ENCODE measurements at places on chromosomes 4 and X.

GRCh38 chr4:62872856-62873255 lies 1536.4 kb downstream of the TECRL start:
- DNase-seq: no peak

DNA sequence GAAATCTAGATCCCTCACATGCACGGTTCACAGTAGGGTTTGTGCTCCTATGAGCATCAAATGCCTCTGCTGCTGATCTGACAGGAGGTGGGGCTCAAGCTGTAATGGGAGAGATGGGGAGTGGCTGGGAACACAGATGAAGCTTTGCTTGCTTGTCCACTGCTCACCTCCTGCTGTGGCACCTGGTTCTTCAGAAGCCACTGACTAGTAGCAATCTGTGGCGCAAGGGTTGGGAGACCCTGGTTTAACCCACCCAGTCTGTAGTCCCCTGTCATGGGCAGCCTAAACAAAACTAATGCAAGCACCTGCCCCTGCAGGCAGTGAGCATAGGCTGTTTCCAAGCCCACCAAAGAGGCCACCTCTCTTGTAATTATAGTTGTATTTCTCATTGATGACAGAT lies 116.6 kb downstream of the SHOX start:
- no peak for DNase-seq

- no peak for DNase-seq
These were observed 315.8 kb downstream of the RAB28 start for GRCh38 chr4:13168326-13168725.

GRCh38 chrX:39725928-39726619 lies 371.7 kb downstream of the BCOR start:
- no peak for DNase-seq

DNA sequence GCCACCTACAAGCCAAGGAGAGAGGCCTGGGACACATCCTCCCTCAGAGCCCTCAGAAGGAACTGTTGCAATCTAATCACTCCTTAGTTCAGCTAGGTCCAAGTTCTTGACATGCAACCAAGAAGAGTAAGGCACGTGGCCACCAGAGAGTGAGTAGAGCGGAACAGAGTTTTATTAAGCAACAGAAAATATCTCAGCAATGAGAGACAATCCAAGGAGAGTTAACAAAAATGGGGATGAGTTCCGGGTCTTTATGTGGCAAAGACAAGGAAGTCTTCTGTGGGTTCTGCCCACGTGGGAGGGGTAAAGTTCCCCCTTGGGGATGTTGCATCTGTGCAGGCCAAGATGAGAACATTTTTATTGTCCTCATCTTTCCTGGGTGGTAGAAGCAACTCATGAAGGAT lies 38.5 kb upstream of the PROM1 start:
- DNase-seq: no peak

DNA sequence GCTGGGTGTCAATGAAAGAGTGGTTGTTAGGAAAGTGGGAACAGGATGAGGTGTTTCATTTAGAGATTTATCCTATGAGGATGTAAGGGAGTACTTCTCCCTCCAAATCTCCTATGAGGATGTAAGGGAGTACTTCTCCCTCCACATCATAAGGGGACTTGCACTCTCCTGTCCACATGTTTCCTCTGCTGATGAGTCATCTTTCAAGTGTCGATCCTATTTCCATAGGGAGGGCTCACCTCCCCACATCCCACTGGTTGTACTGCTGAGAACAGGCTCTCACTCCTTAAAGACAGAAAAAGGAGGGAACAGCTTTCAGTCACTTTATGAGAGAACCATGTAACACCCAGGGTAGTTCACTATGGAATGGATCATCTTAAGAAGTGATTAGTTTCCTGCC lies 65.0 kb downstream of the INPP4B start:
- DNase-seq: no peak

GRCh38 chr4:163693776-163694175 lies 199.3 kb downstream of the TMA16 start:
- DNase-seq: no peak

GRCh38 chr4:112736718-112737135 lies 99.8 kb downstream of the LARP7 start:
- DNase-seq: no peak

DNA sequence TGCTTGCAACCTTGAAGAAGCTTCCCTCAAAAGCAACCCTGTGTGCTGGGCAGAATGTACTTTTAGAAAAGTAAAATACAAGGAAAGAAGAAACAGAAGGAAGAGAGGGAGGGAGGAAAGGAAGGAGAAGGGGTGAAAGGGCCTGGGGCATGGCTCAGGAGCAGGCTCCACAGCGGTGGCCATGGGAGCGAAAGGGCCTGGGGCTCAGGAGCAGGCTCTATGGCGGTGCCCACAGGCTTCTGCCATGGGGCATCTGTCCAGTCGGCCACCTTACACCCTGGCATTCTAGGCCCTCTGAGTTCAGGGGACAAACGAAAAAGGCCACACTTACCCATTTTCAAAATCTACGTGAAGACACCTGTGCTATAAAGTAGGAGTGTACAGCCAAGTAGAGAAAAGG lies 31.4 kb downstream of the GAK start:
- no peak for DNase-seq

- DNase-seq: no peak
These were observed 1.2 kb upstream of the LETM1 start for GRCh38 chr4:1856943-1857699.

GRCh38 chr4:92232566-92232965 lies 71.2 kb upstream of the GRID2 start:
- no peak for DNase-seq

DNA sequence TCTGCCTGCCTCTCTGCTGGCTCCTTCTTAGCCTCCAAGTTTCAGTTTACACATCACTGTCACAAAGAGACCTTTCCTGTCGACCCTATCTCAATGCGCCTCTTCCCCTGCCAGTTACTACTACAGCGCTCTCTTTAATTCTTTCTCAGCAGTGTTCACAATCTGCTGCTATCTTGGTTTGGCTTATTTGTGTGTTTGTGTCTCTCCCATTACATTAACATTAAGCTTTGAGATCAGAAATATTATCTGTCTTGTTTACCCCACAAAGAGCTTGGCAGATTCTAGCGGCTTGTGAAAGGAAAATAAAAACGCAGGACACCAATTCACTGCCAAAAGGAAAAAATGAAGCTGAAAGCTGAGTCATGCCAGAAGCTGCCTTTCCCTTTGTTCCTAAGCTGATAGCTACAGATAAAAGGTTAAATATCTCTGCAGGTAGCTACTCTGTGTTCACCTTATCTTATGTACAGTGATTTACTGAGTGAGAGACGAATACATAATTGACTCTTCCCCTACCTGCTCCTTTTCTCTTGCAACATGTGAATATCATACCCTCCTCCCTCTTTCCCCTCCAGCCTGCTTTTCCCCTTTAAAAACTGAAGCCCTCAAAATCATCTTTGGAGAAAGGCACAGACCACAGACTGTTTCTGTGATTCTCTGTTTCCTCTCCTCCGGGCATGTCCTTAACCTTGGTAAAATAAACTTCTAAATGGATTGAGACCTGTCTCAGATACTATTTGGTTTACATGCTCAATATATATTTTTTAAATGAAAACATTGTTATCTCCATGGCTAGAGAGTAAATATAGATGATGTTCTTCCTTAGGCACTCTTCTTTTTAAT lies 19.3 kb upstream of the SLC9A7 start:
- DNase-seq: no peak

DNA sequence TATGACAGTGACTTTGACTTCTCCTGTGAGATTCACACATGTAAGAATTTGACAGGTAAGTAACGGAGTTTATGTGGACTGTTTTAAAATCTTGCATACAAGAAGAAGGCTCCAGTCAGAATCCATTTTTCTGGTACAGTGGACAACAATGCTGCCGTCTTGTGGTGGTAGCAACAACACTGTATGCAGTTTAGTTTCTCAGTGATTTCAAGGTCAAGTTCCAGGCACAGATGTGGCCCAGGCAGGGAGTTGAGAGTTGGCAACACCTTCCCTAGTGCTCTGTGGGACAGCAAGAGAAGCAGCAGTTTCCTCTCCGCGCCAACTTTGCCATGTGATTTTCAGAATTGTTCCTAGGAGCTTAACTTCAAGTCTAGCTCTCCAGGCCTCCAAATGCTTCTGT lies 56.0 kb upstream of the STPG2 start:
- no peak for DNase-seq

- DNase-seq: no peak
These were observed 2.3 kb downstream of the PLAC8 start for GRCh38 chr4:83112231-83112630.

DNA sequence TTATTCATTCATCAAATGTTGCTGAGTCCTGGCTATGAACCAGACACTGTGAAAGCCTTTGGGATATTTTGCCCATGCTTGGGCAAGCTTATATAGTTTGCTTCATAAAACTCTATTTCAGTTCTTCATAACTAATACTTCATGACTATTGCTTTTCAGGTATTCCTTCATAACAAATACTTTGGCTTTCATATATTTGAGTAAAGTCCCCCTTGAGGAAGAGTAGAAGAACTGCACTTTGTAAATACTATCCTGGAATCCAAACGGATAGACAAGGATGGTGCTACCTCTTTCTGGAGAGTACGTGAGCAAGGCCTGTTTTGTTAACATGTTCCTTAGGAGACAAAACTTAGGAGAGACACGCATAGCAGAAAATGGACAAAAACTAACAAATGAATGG lies 1.7 kb upstream of the AFP start:
- no peak for DNase-seq

Measured in NCI-H1105 treated with DMSO at 0.1 percent for 48 hours (cell line).